Natural killer cell treated with Interleukin-12 subunit alpha and Interleukin-12 subunit beta and Interleukin-15 and Interleukin-18, amount 100 ng/mL, for 72 hours (primary cell): ENCODE measurements at places on chromosomes 7 and 10. TPM values are rescaled to one million over a fixed set of nuclear protein-coding genes. Genes with fewer than 3 reads are reported as not detected.

Gene TMEM139
- not detected for total RNA-seq

Gene GIMAP4
- total RNA-seq = 245 TPM

Gene AMPH
- total RNA-seq = not detected

Gene ANKRD16
- 4.1 TPM for total RNA-seq

Gene DYNC1I1
- not detected for total RNA-seq

Gene DBNL
- 173 TPM for total RNA-seq

Gene C7orf57
- total RNA-seq = 0.57 TPM

Gene RPA3
- 64.3 TPM for total RNA-seq

Gene PTF1A
- total RNA-seq = not detected

Gene CPA1
- not detected for total RNA-seq

Gene CEP41
- 11.3 TPM for total RNA-seq

- no peak for DNase-seq
Measured at GRCh38 chr7:22722536-22723180, 4.3 kb upstream of the IL6 start.

- no peak for DNase-seq
Measured at GRCh38 chr10:67433276-67433675, 262.7 kb downstream of the CTNNA3 start.

DNA sequence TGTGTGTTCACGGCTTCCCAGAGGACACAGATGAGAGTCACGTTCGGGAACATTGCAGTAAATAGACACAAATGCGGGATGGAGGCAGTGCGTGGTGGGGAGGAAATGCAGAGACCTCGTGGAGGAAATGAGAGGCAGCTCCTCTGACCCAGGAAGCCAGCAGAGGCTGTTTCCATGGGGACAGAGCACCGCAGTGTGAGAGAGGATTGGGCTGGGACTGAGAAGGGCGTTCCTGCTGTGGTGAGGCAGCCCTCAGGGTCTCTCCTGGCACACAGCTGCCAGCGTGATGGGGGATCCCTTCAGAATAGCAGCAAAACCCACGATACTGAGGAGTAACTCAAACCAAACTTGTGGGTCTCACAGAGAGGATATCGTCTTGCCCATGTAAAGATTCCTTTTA is 21.7 kb upstream of the BHLHA15 start:
- no peak for DNase-seq

DNA sequence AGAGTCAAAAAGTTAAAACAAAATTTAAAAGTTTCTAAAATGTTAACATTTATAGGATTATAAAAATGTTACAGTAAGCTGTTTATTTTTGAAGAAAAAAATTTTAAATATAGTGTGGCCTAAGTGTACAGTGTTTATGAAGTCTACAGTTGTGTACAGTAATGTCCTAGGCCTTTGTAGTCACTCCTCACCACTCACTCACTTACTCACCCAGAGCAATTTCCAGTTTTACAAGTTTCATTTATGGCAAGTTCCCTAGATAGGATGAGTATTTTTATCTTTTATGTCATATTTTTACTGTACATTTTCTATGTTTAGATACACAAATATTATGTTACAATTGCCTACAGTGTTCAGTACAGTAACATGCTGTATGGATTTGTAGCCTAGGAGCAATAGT is 419.9 kb downstream of the ARL4A start:
- DNase-seq = no peak

DNA sequence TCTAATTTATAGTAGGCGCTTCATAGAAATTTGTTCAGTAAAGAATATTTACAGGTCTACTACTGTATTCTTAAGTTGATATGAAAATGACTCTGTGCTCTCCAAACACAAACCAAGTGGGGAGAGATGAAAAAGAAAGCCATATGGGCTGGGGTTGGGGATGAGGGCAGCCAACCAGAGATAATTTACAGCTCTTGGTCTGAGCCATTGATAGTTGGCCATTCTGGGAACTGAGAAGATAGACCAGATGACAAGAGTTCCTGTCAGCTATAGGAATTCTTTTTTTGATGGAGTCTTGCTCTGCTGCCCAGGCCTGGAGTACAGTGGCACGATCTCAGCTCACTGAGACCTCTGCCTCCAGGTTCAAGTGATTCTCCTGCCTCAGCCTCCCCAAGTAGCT is 57.4 kb downstream of the LAMB4 start:
- no peak for DNase-seq

GRCh38 chr10:77975086-77975666 is 48.6 kb upstream of the DLG5 start:
- no peak for DNase-seq

- DNase-seq = no peak
Measured at GRCh38 chr10:3881622-3882021, 96.6 kb upstream of the KLF6 start.

DNA sequence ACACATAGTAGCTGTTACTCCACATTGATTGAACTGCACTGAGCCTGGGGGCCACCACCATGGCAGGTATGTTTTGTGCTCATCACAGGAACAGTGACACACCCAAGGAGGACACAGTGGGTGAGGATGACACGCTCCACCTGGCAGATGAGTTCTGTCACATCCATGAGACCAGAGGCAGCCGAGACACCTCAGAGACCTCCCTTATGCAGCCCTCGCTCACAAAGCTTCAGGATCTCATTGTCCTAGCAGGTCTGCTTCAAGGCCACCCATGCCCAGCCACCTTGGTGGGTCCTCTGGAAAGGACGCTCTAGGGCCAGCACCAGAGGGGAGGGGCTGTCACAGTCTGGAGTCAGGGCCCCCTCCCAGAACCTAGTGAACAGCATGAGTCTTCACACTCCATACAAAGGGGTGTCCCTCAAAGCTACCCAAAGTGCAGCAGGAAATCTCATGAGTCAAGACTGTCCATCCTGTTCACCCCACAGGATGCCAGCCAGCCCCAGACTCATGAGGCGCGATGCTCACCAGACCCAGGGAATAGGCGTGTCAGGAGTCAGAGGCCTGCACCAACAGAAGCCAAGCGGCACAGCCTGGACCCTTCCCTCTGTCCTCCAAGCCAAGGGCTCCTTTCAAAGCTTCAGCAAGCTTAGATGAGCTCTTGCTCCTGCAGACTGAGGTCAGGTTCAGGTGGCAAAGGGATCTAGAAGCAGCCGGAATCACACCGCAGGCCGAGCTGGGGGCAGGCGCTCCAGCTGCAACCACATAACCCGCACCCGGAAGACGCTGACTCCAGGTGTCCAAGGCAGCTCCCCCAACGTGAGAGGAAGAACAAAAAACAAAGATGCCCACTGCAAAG is 9.6 kb downstream of the FAM53B start:
- no peak for DNase-seq
